Stomach (tissue), 19 donors: ENCODE measurements at places on chromosomes 16 and 17.

GRCh38 chr17:18381953-18382245 is 4.3 kb downstream of the EVPLL start:
- DNase-seq, result no peak

DNA sequence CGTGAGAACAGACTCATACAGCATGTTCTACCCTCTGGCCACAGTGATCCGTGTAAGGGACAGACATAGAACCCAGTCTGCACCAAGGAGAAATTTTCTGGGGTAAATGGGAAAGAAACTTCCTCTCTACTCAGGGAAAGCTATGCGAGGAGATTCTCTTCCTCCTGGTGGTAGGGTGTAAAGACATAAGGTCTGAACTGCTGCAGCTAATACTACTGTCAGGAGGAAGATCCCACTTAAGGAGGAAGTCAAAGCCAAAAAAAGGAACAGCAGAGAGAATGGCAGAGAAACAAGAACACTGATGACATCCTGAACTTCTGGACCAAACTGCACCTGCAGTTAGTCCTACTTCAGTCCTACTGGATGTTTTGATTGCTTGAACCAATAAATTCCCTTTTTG is 7.1 kb upstream of the TM4SF5 start:
- no peak for DNase-seq

DNA sequence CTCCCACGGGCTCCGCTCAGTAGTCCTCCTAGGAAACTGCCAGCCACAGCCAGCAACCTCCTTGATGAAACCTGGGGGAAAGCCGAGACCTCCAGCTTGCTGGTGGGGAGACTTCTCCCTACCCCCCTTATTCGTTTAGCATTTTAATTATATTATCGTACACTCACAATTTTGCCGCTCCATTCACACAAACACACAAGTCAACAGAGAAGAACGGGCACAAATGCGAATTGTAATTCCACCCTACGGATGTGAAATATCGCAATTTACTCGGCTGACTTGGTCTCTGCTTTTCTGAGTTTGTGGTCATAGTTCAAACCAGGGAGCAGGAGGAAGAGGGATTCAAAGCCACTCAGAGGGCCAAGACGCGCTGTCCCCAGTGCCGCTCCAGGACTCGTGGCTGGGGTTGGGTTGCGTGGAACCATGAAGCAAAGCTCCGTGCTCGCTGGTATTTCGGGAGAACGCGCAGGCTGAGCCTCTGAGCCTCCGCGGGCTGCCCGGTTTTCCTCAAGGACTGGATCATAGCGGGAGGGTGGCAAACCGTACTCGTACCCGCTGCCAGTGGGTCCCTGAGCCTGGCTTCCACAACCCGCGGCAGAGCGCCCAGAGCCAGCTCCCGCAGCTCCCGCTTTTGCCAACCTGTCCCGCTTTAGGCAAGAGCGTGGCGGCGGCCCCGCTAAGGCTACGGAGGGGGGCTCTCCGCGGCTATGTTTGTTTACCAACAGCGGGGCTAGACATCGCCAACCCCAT is 2.0 kb downstream of the LHX1 start:
- DNase-seq, result no peak

- no peak for DNase-seq
Observed at GRCh38 chr17:39114723-39115122, 36.7 kb downstream of the PLXDC1 start.

GRCh38 chr16:72722552-72722951 is 325.4 kb downstream of the ZFHX3 start:
- DNase-seq, result no peak

- no peak for DNase-seq
Observed at GRCh38 chr17:82315703-82316358, 1.6 kb downstream of the CD7 start.

DNA sequence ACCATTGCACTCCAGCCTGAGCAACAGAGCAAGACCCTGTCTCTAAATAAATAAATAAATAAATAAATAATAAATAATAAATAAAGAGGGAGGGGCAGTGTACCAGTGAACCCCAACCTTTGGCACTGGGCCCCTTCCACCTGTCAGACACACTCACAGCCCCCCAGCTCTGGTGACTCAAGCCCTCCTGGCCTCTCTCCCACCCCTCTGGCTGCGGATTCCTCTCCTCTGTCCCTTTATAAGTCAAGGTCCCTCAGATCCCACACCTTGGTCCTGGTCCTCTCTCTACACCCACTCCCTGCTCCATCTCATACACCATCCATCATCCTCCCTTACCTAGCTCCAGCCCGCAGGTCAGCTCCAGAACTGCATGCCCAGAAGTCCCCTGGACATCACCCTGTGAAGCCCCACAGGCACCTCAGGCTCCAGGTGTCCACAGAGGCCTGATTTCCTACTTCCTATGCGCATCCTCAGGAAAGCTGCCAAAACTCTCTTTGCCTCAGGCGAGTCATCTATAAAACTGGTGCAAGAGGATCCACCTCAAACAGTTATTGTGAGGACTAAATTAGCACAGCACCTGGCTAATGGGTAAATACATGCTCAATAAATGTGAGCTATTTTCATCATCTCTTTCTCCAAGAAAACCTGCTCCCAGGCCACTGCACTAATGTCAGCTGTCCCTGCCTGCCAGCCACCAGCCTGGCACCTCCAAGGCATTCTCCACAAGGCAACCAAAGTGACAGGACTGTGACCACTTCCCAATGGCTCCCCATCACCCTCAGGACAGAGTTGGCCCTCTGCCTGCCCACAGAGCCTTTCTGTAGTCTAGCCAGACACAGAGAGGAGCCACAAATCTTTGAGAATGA is 46.8 kb downstream of the BEAN1 start:
- DNase-seq, result no peak

- DNase-seq, result no peak
Observed at GRCh38 chr16:17520561-17520960, 49.8 kb upstream of the XYLT1 start.

- peak; percentile 89 for DNase-seq
Observed at GRCh38 chr17:82655038-82655479, 6.8 kb upstream of the WDR45B start.

GRCh38 chr17:19010729-19011505 is 6.4 kb upstream of the FAM83G start:
- DNase-seq, result peak; percentile 77

DNA sequence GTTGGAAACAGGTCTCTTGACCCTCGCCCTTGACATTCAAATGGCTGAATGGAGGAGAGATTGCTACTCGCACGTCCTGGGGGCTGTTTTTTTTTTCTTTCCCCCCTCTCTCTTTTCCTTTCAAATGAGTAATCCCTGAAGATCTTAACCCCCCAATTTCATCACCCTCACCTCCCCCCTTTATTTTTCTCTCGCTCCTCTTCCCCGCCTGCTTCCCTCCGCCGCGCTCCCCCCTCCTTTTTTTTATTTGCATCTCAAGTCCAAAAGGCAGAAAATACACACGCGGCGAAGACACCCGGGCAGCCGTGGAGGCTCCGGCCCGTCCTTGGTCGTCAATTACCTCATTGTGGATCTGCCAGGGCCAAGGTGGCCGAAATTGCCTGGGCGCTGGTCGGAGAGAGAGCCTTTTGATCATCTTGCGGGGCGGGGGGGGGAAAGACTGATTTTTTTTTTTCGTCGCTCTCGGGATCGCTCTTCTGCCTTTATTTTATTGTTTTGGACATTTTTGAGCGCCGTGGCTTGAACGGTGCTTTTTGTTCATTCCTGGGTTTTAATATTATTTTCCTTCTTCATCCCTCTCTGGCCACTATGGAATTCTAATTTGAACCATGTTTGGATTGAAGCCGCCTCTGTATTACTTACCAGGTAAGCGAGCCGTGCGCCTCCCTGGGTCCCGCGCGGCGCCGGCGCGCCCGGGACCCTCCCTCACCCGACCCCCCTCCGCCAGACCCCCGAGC is 57.2 kb upstream of the GSE1 start:
- peak; percentile 73 for DNase-seq

DNA sequence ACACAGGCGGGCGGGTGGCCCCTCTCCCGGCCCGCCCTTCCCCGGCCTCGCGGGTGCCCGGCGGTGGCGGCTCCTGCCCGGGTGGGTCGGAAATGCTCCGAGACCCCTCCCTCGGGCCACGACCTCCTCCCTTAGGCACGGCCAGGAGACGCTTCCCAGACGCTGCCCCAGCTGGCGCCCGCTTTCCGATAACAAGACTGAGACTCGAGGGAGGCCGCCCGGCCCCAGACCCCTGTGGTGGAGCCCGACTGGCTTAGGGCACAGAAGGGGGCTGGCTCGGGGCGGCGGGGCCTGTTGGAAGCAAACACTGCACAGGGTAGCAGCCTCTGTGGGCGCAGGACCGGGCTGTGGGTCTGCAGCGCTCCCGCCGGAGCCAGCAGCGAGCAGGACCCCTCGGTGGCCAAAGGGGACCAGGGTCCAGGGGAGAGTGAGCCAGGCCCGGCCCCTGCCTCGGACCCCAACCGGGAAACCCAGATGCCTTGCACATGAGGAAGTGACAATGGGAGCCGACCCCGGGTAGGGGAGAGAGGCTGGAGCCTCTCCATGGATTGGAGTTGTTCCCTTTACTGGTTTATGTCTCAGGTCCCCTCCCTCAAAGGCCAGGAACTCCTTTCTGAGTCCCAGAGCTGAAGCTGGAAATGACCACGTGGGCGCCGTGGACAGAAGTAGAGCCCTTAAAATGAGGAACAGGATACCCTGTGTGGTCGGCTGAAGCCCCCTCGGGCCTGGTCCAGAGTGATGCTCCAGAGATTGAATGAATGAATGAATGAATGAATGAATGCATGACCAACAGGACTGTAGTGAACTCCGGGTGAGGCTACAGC is 19.8 kb upstream of the ADCY7 start:
- DNase-seq, result peak; percentile 62

DNA sequence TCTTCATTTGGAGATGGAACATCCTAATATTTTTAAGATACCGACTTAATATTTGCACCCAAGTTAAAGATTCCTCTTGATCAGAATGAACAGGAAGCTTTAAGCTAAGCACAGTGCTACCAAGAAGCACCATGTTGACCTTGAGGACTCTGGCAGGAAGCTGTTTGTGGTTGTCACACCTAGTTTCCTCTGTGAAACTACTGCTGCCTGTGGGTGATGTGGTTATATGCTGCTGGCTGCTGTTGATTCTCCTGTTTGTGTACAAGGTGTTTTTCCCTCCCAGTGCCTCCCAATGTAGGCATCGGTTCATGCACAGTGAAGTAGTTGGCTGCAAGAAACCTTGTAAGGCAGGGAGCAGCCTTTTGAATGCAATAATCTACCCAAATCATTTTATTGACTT is 23.4 kb downstream of the RBL2 start:
- peak; percentile 76 for DNase-seq

DNA sequence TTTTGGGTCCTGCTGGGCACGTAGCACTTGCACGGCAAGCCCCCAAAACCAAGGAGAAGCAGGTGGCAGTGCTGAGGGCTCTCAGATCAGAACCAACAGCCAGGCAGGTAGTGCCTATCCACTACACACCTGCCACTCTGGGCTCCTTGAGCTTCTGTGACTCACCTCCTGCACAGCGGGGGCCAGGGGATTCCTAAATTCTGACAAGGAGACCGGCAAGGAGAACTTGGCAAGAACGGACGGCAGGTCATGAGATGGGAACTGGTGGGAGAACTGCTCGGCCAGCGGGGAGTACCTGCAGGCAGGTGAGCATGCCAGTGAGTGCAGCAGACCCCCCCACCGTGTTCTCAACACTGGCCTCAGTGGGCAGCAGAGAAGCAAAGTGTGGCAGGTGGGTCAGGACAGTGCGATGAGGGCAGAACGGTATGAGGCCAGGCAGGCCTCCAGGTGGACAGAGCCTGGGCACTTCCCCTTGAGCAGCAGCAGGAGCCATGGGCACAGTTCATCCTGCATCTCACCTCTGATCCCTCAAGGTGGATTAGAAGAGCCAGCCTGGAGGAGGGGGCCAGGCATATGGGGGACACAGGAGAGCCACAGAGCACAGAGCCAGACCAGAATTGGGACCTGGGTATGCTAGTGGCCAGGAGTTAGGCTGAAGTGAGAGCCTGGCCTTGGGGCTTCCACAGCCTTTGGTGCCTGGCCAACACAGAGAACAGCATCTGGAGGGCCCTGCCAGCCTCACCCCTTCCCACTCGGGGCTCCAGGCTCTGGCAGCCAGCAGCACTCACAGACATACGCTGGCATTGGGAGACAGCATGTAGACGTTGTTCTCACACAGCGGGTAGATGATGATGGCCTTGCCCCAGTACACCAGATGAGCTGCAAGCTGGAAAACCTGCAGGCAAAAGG is 14.7 kb downstream of the MPG start:
- DNase-seq, result no peak

GRCh38 chr17:69557339-69557738 is 142.8 kb downstream of the MAP2K6 start:
- DNase-seq, result no peak

DNA sequence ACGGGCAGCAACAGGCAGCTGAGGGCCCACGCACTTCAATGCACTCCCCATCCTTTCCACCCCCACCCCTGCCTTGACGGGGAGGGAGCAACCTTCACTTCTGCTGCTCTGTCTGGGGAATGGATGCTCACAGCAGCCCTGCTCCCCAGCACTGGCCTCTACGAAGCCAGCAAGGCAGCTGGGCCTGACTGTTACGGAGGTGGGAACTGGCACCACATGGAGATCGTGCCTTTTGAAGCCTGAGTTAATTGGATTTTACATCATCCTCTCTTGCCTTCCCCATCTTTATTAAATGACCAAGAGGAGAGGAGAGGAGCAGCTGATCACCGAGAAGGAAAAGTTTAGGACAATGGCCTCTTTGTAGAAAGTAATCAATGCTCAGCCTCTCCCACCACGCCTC is 187.0 kb upstream of the RPL38 start:
- DNase-seq, result no peak

DNA sequence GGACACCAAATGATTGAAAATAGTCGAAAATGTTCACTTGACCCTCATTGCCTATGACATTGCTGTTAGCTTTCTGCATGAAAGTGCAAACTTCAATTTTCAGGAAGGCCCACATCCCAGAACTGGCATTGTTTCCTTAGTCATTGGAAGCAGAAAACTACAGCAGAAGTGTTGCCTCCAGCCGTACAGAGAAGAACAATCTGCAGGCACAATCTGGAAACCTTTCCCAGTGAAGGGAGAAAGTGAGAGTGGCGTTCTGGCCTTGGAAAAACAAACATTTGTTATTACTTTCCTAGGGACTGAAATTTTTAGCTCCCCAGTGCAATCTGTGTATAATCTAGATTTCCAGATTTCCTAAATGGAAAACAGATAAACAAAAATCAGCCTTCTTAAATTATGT is 529.5 kb upstream of the RBFOX1 start:
- no peak for DNase-seq

- peak; percentile 94 for DNase-seq
Observed at GRCh38 chr17:76529224-76530094, 8.1 kb downstream of the CYGB start.

GRCh38 chr17:47368262-47368661 is 44.5 kb downstream of the EFCAB13 start:
- no peak for DNase-seq

- DNase-seq, result no peak
Observed at GRCh38 chr17:75826561-75827307, 17.5 kb downstream of the UNC13D start.

GRCh38 chr17:76142585-76143041 is 1.6 kb upstream of the FOXJ1 start:
- DNase-seq, result no peak
